ENCODE measurements at places on chromosomes 6 and 20. TPM values are rescaled to one million over a fixed set of nuclear protein-coding genes. Genes with fewer than 3 reads are reported as not detected.

GRCh38 chr6:111576291-111576690 is 29.4 kb downstream of the TRAF3IP2 start:
- no peak for DNase-seq

DNA sequence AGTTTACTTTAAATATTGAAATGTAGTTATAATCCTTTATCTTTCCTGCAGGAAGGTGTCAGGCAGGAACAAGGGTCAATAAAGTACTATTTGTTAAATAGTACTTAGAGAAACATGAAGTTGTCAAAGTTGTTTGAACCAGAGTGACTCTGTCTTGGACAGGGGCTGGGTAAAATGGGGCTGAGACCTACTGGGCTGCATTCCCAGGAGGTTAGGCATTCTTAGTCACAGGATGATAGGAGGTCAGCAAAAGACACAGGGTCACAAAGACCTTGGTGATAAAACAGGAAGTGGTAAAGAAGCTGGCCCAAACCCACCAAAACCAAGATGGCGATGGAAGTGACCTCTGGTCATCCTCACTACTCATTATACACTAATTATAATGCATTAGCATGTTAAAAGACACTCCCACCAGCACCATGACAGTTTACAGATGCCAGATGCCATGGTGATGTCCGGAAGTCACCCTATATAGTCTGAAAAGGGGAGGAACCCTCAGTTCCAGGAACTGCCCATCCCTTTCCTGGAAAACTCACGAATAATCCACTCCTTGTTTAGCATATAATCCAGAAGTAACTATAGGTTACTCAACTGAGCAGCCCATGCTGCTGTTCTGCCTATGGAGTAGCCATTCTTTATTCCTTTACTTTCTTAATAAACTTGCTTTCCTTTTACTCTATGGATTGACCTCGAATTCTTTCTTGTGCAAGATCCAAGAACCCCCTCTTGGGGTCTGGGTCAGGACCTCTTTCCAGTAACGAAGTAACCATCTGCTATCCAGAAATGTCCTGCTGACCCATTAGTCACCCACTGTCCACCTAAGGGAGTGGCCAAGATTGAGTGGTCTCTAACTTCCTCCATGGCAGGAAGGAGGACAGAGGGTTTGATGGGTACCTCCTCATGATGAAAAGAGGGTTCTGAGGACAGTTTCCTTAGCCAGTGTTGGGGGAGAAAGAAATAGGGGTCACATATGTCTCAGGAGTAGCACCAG is 19.6 kb downstream of the SLC22A2 start:
- no peak for DNase-seq

GRCh38 chr6:104218116-104218515 is 641.6 kb downstream of the HACE1 start:
- DNase-seq, result no peak

- DNase-seq, result no peak
These were observed 601.9 kb downstream of the PRKN start for GRCh38 chr6:162125659-162126058.

DNA sequence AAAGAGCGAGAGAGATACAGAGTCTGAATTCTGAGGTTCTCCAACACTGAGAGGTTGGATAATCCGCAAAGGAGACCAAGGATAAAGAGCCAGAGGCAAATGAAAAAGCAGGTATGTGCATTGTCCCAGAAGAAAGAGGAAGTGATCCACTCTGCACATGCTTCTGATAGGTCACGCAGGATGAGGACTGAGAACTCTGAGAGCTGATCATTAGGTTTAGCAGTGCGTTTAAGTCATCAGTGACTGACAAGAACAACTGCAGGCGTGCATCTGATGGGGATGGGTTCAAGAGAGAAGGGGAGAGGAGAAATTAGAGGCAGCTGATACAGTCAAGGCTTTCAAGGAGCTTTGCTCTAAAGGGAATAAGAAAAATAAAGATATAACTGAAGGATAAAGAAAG is 301.2 kb upstream of the SGK1 start:
- DNase-seq, result no peak

Gene XKR7
- not detected for total RNA-seq

Gene CDH4
- not detected for total RNA-seq

Gene PRDM13
- total RNA-seq, result not detected

Gene ANGPT4
- total RNA-seq, result not detected
